ENCODE measurements at places on chromosomes 16 and 17.

DNA sequence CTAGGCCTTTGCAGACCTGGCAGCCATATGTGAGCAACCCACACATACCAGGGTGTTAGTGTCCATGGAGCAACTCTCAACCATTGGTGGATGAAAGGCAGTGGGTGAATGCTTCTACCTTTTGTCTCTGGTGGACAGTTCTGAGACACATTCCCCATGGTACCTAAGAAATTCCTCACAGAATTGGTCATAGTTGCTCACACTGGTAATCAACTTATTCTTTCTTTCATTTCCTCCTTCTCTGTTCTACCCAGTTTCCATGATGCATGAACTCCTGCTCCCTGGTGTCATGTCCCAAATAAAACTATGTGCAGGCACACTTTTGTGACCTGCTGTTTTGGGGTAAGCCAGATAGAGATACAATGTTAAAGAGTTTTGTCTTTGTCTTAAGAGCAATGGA is 33.2 kb upstream of the MPHOSPH6 start:
- DNase-seq = no peak

DNA sequence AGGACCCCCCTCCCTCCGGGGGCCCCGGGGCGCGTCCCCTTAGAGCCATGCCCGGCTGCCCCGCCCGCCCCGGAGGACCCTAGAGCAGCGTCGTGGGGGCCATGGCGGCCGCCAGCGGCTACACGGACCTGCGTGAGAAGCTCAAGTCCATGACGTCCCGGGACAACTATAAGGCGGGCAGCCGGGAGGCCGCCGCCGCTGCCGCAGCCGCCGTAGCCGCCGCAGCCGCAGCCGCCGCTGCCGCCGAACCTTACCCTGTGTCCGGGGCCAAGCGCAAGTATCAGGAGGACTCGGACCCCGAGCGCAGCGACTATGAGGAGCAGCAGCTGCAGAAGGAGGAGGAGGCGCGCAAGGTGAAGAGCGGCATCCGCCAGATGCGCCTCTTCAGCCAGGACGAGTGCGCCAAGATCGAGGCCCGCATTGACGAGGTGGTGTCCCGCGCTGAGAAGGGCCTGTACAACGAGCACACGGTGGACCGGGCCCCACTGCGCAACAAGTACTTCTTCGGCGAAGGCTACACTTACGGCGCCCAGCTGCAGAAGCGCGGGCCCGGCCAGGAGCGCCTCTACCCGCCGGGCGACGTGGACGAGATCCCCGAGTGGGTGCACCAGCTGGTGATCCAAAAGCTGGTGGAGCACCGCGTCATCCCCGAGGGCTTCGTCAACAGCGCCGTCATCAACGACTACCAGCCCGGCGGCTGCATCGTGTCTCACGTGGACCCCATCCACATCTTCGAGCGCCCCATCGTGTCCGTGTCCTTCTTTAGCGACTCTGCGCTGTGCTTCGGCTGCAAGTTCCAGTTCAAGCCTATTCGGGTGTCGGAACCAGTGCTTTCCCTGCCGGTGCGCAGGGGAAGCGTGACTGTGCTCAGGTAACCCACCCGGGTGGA is 759 bp downstream of the ALKBH5 start:
- peak; percentile 60 for DNase-seq

DNA sequence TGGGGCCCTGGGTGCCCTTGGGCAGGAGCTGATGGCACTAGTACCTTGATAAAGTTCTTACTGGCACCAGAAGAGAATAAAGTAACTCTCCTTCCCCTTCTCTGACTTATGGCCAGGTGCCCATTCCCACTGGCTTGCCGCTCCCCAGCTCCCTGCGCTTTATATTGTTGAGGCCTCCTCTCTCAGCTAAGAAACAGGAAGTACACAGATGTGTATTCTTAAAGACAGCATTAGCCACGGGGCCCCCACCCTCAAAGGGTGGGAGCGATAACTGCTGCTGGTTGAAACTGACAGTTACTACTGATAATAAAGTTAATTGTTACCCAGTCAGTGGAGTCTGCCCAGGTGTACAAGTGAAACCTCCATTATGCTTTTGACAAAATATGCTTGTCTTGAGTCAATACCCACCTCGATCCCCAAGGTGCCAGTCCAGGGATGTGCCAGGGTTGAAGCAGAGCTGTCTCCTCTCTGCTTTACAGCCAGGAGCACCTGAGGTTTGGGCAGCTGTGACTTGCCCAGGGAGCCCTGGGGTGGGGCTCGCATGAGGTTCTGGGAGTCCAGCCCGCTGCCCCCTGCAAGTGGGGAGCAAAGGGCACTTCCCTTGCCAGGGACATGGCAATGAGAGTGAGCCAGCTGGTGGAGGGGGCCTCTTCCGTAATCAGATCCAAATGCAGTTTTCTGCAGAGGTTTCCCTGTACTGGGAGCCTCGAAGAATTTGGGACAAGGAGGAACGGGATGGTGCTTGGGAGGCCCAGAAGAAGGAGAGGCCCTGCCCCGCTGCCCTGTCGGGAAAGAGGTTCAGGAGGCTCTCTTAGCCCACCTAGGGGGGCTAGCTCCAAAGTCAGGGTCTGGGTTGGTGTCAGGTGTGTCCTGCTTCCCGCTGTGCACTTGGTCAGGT is 5.4 kb upstream of the CLDN9 start:
- no peak for DNase-seq

GRCh38 chr17:48642059-48642842 is 16.1 kb upstream of the HOXB9 start:
- DNase-seq = no peak

DNA sequence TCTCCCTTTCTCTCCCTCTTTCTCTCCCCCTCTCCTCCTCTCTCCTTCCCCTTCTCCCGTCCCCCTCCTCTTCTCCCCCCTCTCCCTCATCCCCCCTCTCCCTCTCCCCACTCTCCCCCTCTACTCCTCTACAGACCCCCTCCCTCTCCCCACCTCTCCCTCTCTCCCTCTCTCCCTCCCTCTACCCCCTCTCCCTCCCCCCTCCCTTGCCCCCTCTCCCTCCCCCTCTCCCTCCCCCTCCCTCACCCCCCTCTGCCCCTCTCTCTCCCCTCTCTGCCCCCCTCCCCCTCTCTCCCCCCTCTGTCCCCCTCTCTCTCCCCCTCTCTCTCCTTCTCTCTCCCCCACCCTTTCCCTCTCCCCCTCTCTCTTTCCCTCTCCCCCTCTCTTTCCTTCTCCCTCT is 352.9 kb downstream of the UTP18 start:
- DNase-seq = no peak

Data from liver (tissue), 10 donors.